CD4-positive, alpha-beta memory T cell (primary cell): ENCODE measurements at places on chromosomes 1 and 21.
A peak's percentile ranks its signal among the peaks of the same experiment; 100 is the strongest.

GRCh38 chr1:226003502-226004170 lies 4.5 kb upstream of the SDE2 start:
- no peak overlapping the region for H3K4me3 ChIP-seq
- no peaks in the 10 kb centered on the region for H3K36me3 ChIP-seq
- peaks cover 44% of the 10 kb centered on the region for H3K4me1 ChIP-seq
- H3K27me3 ChIP-seq, result no peaks in the 10 kb centered on the region

DNA sequence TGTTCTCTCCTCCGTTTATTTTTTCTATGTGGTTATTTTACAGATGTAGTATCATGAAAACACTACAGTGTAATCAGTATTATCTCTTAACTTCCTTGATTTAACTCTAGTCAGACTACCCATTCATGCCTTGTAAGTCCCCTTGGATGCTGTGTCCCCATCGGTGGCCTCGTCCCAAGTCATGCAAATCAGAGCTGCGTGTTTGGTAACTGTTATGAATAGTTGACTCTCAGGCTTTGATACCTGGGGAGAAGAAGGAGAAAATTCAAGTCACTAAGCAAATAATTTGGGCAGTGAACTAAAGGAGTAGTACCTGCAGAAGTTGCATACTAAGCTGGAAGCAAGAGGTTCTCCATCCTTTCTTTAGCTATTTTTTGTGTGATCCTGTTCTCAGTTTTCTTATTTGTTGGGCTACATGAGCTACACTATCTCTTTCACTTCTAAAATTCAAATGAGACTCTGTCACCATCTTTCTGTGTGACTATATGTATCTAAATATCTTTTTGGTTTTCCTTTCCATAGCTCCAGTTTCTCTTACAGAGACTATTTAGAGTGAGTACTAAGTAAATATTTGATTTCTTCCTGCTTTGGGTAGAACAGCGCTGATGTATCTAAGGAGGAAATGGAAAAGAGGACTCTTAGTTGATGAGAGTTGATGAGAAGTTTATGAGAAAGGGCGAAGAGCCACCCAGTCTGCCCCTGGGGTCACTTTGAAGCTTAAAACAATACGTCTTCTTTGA lies 50.9 kb downstream of the VANGL2 start:
- H3K27ac ChIP-seq, result peak overlapping the region; percentile 47
- no peak overlapping the region for H3K4me3 ChIP-seq
- no peaks in the 10 kb centered on the region for H3K27me3 ChIP-seq

DNA sequence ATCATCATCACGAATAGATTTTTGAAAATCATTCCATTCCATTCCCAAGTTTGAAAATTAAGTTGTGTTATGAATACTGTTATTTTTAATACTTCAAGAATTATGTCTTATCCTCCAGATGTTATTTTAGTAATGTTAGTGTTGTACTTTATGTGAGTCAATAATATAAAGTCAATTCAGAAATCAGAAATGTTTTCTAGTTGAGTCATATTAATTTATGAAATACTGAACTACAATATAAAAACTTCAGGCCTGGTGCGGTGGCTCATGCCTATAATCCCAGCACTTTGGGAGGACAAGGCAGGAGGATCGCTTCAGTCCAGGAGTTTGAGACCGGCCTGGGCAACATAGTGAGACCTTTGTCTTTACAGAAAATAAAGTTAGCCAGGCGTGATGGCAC lies 38.4 kb upstream of the GPR25 start:
- H3K4me1 ChIP-seq, result no peaks in the 10 kb centered on the region
- no peaks in the 10 kb centered on the region for H3K36me3 ChIP-seq
- H3K4me3 ChIP-seq, result no peak overlapping the region

DNA sequence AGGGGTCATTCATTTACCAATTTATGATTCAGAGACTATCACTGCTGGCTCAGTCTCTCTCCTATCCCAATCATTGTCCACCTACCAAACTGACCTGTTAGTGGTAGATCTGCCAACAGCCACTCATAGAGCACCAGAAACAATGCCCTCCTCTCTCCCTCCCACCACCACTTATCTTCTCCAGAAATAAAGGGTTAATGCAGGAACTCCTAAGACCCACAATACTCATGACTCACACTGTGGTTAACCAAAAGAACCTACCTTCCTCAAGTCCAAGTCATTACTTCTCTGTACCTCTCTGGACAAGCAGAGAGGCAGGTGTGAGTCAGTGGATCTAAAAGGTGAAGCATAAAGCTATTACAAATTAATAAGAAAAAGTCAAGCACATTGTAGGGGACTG lies 40.9 kb upstream of the CAMK1G start:
- H3K4me3 ChIP-seq, result no peak overlapping the region
- no peak for DNase-seq
- H3K27me3 ChIP-seq, result no peaks in the 10 kb centered on the region
- H3K36me3 ChIP-seq, result no peaks in the 10 kb centered on the region

GRCh38 chr1:181504399-181504842 lies 21.1 kb downstream of the CACNA1E start:
- H3K4me3 ChIP-seq, result no peak overlapping the region
- no peak overlapping the region for H3K27ac ChIP-seq
- no peaks in the 10 kb centered on the region for H3K36me3 ChIP-seq
- no peaks in the 10 kb centered on the region for H3K27me3 ChIP-seq
- H3K4me1 ChIP-seq, result no peaks in the 10 kb centered on the region

DNA sequence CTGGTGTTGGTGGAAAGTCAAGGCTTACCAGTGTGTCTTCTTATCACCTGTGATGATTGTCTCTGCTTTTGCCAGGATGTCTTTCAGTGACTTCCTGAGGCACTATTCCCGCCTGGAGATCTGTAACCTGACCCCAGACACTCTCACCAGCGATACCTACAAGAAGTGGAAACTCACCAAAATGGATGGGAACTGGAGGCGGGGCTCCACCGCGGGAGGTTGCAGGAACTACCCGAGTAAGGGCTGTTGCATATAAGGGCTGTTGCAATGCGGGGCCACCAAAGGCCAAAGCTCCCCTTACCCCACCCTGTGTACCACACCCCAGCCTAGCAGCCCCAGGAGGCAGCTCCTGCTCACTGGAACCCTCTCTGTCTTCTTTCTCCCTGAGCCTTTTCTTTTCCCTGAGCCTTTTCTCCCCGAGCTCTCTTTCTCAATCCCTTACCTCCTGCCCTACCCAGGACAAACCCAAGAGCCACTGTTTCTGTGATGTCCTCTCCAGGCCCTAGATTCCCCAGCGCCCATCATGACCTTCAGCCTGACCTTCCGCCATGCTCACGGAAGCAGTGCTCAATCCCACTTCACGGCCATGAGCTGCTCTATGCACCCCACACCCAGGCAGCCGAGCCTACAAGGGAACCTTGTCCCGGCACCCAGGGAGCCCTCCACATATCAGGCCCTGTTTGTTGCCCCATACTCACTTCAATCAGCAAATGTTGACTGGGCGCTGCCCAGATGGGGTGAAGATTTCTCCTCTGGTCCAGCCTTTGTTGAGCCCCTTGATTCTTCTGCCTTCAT lies 40.6 kb downstream of the CAPN2 start:
- H3K36me3 ChIP-seq, result peaks cover 86% of the 10 kb centered on the region
- H3K27me3 ChIP-seq, result no peaks in the 10 kb centered on the region
- H3K4me3 ChIP-seq, result no peak overlapping the region
- DNase-seq, result no peak
- peaks cover 14% of the 10 kb centered on the region for H3K4me1 ChIP-seq
